Cardiac atrium fibroblast (primary cell): ENCODE measurements at places on chromosomes 16 and 17. TPM values are rescaled to one million over a fixed set of nuclear protein-coding genes. Genes with fewer than 3 reads are reported as not detected.

ABHD15 gene
- 6.7 and 6.8 TPM in 2 replicates for total RNA-seq

AXIN2 gene
- total RNA-seq: 6.8 and 11.7 TPM in 2 replicates

SLC5A10 gene
- total RNA-seq: not detected in 2 replicates

RAC3 gene
- total RNA-seq: 32.6 and 38.8 TPM in 2 replicates

AANAT gene
- total RNA-seq: 0.49 TPM in 1 of 2 replicates, not detected in the other

CHCT1 gene
- total RNA-seq: not detected in 2 replicates

KCNH6 gene
- total RNA-seq: under 0.01 TPM in 1 of 2 replicates, not detected in the other

KRTAP17-1 gene
- total RNA-seq: not detected in 2 replicates

MT1G gene
- total RNA-seq: not detected in 2 replicates

COX6A2 gene
- total RNA-seq: not detected in 2 replicates

ZNF778 gene
- 7.4 and 14.3 TPM in 2 replicates for total RNA-seq

CCL4 gene
- not detected in 2 replicates for total RNA-seq

CFAP119 gene
- 2.1 TPM in 1 of 2 replicates, not detected in the other for total RNA-seq

TBC1D3E gene
- total RNA-seq: not detected in 2 replicates

TRIM72 gene
- total RNA-seq: 0.54 TPM in 1 of 2 replicates, not detected in the other

ABCC12 gene
- total RNA-seq: not detected in 2 replicates

PPY gene
- not detected in 2 replicates for total RNA-seq

CA7 gene
- not detected in 2 replicates for total RNA-seq

PPP1R1B gene
- total RNA-seq: 3.4 and 3.9 TPM in 2 replicates

NPIPA3 gene
- not detected in 2 replicates for total RNA-seq

KRT32 gene
- not detected in 2 replicates for total RNA-seq

BCO1 gene
- total RNA-seq: not detected in 2 replicates
